M059J (cell line): ENCODE measurements at places on chromosomes 5 and 9.

- DNase-seq: peak; percentile 31
Observed at GRCh38 chr5:125129151-125129806, 382.8 kb upstream of the ZNF608 start.

DNA sequence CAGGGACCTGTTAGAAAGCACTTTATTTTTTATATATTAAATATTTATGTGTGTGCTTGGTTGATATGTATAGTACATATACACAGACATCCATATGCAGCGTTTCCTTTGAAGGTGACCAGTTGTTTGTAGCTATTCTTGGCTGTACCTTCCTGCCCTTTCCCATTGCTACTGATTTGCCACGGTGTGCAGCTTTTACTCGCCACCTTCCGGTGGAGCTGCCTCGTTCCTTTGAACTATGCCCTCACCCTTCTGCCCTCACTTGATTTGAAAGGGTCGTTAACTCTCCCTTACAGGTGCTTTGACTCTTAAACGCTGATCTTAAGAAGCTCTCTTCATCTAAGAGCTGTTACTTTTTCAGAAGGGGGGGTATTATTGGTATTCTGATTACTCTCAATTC lies 20.5 kb downstream of the RGMB start:
- DNase-seq: no peak

- peak; percentile 70 for DNase-seq
Observed at GRCh38 chr9:130707225-130707976, 13.8 kb downstream of the EXOSC2 start.

GRCh38 chr5:109168151-109168550 lies 241.6 kb downstream of the PJA2 start:
- DNase-seq: no peak

DNA sequence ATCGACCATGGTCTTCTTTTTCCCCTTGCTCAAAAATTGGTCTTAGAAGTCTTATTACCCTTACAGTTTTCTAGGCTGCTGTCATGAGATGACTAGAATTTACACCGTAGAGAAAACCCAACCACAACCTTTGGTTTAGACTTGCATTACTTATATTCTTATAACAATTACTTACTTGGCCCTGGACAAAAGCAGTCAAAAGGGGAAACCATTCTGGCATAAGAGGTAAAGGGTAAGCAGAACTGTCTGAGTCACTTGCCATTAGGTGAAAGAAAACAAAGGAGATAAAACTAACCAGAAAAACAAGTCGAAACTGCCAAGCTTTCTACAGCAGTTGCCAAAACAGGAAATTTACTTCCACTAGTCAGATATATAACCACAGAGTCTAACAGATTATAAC lies 17.9 kb downstream of the TMEM245 start:
- peak; percentile 91 for DNase-seq

DNA sequence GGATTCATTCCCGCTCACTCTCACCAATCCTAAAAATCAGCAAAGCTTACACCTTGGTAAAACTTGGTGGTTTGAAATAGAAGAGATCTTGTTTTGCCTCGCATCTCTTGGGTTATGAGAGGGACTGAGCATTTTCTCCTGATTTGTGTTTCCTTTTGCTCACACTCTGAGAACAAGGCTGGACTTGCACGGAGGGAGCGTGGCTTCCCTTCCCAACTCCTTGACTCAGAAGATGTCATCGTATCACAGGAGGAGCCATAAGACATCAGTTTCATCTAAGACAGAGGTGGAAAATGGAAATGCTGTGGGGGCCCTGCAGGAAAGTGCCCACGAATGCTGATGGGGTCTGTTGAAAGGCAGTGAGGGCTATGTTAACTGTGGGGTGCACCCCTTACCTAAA lies 37.4 kb downstream of the CTSL start:
- no peak for DNase-seq

DNA sequence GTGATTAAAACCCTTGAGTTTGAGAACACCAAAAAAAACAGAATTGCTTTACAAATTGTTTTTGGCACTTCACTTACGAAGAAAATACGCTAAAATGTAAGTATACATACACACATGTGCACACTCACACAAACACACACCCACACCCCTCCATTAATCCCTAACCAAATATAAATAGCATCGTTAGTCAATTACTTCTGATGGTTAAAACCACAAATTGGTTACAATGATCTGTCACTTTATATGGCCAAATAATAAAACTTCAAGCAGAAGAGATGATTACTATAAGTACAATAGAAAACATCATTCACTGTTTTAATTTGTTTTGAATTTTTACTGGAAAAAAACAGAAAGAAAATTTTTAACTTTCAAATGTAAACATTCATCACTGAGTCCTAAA lies 103.5 kb downstream of the NFIB start:
- no peak for DNase-seq
